ENCODE measurements at places on chromosomes 5 and 9.

DNA sequence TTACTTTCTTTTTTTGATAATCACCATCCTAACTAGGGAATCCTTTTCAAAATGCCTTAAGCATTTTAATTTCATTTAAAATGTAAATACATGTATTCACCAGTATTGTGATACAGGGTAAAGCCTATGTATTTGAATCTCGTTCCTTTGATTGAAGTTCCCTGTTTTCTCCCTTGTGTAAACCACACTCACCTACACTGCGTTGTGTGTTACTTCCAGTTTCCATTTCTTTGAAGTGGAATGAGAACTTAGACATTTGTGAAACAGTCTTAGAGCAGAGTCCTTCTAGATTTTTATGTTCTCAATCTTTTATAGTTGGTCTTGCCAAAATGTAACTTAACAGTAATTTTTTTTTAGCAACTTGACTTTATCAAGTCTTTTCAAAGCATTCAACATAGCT is 101.4 kb downstream of the ZNF462 start:
- DNase-seq: no peak

DNA sequence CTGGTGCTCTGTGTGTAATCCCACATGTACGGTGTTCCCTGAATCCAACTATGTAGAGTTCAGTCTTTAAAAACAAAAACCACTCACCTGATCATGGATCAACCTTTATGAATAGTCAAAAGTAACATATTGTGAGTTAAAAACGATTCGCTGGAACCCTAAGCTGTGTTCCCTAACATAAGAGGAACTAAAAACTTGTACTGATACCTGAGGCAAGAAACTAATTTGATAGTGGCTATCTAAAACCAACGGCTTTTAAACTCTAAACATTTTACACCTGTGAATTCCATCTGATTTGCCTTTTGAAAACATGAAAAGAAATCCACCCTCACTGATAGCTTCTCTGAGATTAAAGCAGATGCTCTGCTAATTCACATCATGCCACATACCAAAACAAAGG is 101.5 kb downstream of the DEPDC1B start:
- no peak for DNase-seq

- no peak for DNase-seq
Measured at GRCh38 chr9:113475031-113475430, 11.5 kb downstream of the RGS3 start.

DNA sequence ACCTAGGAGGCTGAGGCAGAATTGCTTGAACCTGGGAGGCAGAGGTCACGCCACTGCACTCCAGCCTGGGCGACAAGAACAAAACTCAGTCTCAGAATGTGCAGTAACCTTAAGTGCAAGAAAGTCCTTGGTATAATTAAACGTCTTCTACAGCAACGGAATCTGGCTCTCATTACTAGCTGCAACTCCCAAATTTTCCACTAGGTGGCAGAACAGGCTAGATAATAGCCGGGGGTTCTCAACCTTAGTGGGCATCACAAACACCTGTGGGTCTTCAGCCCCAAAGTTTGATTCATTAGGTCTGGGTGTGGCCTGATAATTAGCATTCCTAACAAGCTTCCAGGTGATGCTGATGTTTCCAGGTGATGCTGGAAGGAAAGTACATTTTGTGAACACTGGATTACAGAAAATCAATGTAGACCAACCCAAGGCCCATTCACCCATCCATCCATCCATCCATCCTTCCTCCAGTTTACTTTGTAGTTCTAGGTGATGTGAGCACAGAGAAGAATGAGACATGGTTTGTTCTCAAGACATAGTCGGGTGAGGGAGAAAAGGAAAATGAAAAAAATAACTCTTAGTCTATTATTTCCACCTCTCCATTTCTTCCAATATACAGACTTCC is 37.3 kb downstream of the FBXW2 start:
- DNase-seq: peak; percentile 77

DNA sequence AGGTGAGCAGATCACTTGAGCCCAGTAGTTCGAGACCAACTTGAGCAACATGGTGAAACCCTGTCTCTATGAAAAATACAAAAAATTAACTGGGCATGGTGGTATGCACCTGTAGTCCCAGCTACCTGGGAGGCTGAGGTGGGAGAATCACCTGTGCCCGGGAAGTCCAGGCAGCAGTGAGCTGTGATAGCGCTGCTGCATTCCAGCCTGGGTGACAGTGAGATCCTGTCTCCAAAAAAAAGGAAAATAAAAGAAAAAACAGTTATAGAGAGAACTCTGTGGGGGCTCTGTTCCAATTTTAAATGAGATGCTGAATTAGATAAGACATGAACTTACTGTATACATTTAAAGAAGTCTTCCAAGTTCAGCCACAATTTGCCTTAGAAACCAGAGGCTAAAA is 44.2 kb downstream of the SLC38A9 start:
- no peak for DNase-seq

DNA sequence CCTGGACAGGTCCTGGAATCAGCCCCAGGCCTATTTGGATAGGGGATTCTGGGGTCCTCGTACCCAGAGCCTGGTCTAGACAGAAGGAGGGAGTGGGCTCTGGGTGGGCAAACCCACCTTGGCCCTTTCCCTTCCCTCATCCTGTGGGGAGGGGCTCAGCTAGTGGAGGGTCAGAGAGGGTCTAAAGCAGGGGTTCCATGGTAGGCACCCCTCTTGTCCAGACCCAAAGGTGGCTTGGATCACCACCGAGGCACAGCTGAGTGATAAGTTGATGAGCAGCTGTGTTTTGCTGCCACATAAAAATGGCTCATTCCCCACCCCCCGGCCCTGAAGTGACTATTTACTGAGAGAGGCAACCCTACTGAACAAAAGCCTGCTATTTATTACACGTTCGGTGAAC is 53.8 kb upstream of the KCNMB1 start:
- DNase-seq: no peak

DNA sequence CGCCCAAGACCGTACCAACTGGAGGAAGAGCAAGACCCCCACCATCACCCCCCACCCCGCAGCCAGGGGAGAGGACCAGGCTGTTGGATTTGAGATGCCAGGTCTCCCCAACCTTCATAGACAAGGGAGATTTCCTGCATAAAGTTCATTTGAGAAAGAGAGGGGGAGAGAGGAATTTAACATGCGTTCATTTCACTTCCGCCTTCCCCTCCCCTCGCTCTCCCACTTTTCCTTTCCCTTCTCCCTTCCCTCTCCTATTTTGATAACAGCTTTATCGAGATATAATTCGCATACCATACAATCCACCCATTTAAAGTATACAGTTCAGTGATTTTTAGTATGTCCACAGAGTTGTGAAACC is 4.2 kb upstream of the NKX2-5 start:
- no peak for DNase-seq

DNA sequence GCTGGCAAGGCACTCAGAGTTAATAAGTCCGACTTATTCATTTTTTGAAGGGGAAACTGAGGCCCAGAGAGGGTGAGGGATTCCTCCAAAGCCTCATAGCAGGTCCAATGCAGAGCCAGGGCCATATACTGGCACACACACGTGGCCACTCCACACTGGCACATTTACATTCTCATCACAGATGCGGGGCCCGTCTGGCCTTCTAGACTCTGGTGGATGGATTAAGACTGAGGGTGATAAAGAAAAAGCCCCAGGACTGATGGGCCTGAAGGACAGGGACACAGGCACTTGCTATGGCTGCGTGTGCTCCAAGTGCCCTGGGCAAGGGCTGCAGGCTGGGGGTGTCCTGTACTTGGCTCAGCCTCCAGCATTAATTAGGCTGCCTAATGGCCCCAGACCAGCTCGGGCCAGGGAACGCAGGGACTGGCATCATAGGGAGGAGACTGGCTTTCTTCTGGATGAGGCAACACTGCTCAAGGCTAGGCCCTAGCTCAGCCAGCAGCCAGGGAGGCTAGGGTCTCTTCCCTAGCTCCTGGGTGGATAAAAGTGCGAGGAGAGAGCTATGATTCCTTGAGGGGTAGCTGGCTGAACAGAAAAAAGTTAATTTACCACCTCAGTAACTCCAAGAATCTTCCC is 28.5 kb upstream of the CSF1R start:
- peak; percentile 2 for DNase-seq

DNA sequence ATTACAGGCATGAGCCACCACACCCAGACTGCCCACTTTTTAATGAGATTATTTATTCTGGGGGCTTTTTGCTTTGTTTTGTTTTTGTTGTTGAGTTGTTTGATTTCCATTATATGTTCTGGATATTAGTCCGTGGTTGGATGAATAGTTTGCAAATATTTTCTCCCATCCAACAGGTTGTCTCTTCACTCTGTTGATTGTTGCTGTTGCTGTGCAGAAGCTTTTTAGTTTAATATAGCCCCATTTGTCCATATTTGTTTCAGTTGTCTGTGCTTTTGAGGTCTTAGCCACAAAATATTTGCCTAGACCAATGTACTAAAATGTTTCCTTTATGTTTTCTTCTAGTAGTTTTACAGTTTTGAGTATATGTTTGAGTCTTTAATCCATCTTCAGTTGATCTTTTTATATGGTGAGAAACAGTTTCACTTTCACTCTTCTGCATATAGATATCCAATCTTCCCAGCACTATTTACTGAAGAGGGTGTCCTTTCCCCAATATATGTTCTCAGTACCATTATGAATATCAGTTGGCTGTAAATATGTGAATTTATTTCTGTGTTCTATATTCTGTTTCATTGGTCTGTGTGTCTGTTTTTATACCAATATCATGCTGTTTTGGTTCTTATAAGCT is 30.2 kb upstream of the TBCA start:
- no peak for DNase-seq

GRCh38 chr9:68476847-68477246 is 63.8 kb downstream of the TMEM252 start:
- no peak for DNase-seq

DNA sequence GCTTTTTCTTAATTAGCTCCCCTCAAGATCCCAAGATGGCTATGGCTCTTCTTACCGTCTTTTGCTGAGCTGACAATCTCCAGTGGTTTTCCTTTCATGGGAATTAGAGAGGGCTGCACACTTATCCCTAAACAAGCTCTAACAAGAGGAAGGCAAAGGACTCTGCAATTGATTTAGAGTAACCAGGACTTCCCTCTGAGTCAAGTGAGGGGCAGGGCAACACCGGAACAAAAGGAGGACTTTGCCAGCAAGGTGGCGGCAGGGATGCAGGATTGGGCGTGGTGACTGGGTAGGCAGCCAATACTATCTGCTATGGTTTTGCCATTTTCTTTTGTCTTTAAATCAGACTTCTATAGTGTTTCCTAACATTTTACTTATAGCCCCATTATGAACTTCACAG is 9.8 kb downstream of the SLC44A1 start:
- no peak for DNase-seq

DNA sequence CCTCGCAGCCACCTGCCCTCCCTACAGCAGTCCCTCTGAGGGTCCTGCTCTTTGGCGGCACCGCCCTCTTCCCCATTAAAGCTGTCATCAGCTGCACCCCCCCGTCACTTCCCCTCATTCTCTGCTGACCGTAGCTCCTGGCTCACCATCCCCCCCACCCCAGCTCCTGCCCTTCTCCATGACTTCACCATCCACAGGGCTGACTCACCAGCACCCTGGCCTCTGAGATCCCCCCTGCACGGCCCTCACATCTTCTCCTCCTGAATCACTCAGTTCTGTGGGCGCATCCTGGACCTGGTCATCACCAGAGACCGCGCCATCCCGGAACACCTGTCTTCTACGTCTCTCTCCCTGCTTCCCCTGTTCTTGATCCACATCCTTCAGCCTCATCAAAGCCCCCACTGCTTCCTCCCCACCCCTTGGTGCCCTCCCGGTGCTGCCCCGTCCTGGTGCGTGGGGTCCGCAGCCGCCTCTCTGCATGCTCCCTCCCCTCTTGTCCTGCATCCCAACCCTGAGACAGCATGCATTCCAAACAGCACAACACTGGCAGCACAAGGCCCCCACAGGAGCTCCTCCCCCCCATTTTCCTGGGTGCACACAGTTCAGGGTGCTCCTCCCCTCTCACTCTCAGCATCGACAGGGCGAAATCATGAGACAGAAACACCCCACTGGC is 12.9 kb downstream of the FLT4 start:
- DNase-seq: no peak

DNA sequence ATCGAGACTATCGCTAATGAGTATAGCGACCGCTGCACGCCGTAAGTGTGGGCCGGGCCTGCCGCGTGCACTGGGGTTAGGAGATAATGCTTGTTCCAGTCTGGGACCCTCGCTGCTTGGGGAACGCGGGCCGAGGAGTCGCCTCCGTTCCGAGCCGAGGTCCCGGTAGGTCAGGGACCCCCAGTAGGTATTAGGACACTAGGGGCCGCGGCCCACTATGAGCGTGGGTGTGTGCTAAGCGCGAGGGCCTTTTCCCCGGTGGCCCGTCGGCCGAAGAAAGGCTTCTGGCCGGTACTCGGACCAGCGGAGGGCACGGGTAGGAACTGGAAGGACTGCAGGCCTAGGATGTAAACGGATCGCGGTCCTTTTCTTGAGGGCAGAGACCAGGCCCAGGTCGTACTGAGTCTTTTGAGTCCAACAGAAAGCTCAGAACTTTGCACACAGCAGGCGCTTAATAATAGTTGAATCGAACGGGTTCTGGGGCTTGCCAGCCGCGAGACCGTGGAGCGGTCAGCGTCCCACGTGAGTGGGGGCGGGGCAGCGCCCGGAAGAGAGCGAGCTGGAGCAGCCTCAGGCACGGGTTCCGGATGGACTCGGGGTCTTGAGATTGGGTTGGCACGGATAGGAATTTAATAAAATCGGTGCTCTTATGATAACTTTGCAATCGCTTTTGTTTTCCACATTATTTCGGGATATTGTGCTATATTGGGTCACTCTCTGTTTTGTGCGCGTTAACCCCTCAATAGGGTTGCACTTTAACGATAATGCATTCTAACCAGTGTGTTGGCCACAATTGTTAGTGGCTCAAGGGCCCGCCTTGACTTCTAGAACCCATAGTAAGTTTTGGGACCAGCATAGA is 733 bp downstream of the HSPA4 start:
- DNase-seq: peak; percentile 78

DNA sequence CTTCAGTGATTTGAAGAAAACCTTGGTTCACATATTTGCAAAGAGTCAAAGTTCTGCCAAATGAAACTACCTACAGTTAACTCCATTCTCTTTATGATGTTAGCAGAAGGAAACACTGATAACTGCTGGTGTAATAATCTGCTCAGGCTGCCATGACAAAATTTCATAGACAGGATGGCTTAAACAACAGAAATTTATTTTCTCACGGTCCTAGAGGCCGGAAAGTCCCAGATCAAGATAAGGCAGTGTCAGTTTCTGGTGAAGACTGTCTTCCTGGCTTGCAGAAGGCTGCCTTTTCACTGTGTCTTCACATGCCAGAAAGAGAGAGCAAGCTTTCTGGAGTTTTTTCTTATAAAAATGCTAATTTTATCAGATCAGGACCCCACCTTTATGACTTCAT is 102.4 kb upstream of the PARP8 start:
- no peak for DNase-seq

GRCh38 chr5:168976311-168976970 is 324.5 kb downstream of the SLIT3 start:
- no peak for DNase-seq

DNA sequence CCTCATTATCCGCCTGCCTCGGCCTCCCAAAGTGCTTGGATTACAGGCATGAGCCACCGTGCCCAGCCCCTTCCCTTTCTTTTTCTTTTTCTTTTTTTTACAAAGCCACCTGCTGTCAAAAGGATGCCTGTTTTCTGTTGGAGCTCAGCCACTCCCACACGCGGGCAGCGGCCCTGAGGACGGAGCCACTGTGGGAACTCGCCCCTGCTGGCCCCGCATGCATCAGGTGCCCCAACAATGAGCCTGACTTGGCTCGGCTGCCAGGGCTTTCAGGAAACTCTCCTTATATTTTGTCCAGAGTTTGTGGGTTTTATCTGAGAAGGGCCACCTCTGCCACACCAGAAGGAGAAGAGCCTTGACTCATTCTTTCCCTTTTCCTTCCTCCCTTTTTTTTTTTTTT is 37.1 kb upstream of the LRRC14B start:
- no peak for DNase-seq

GRCh38 chr9:133133681-133134387 is 12.8 kb upstream of the RALGDS start:
- peak; percentile 88 for DNase-seq

- no peak for DNase-seq
Measured at GRCh38 chr5:67997892-67998457, 217.6 kb upstream of the PIK3R1 start.
